Left renal pelvis (tissue), 4 donors: ENCODE measurements at places on chromosomes 5 and 9.

DNA sequence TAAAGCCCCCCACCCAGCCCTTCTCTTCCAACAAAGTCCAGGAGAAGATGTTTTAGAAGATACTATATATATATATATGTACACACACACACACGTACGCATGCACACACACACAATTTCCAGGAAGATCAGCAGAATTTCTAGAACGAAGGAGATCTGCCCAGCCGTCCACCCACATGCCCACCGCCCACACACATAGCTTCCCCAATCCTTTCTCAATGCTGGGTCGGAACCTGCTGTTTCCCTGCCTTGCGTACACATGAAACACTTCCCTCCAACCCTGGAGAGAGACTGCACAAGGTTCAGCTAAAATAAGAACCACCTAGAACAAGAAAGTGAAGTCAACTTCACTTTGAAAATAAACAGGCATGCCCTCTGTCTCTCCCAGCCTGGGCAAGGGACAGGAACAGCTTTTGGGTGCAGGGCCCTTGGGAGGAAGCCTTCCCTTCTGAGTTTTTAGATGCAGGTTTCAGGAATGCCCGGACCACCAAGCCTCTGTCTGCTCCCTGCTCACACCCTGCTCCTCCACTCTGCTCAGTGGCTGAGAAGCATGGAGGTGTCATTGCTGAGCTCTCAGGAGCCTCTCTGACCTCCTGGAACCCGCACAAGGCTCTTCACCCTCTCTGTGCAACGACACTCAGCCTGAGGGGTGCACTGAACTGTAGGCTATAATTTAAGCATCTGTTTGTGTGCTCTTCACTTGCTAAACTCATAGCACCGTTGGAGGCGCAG, 149.4 kb downstream of the C5orf15 start:
- DNase-seq = no peak

DNA sequence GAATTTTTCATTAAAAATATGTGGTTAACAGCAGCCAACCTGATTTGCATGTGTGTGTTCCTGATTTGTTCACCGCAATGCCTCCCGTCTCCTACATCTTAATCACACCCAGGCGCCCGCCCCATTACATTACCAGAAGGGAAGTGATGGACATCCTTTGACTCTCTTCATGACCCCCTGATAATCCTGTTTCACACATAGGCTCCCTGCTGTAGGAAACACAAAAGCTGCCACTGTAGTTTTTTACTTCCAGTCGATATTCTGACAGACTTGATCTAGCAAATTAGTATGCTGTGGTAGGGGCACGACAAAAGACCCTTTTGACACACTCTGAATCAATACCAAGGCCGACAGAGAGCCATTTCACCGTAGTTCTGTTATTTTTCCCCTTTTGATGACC, 287.8 kb upstream of the ISL1 start:
- DNase-seq = no peak

DNA sequence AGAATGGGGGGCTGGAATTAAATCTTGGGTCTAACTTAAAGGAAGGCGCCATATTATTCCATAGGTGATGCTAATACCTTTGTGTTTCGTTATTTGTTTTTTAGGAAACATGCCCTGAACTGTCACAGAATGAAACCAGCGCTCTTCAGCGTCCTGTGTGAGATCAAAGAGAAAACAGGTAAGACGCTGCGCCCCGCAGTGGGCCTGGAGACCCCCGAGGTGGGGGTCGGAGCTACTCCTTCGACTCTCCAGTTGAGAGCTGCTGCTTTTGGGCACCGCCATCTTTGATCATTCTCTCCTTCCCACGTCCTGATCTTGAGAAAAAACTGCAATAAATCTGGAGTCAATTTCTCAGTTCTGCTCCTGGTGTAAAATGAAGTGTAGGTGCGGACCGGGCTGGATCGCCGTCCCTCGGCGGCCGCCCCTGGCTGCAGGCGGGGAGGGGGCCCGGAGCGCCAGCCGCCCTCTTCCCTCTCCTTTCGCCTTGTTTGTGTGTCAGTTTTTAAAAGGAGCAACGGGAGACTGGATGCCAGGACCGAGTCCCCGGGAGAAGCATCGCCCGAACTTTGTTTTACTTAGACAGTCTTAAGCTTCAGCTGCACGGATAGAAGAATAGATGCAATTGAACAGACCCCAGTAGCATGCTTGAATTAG, 1.4 kb downstream of the PBX3 start:
- DNase-seq = no peak

DNA sequence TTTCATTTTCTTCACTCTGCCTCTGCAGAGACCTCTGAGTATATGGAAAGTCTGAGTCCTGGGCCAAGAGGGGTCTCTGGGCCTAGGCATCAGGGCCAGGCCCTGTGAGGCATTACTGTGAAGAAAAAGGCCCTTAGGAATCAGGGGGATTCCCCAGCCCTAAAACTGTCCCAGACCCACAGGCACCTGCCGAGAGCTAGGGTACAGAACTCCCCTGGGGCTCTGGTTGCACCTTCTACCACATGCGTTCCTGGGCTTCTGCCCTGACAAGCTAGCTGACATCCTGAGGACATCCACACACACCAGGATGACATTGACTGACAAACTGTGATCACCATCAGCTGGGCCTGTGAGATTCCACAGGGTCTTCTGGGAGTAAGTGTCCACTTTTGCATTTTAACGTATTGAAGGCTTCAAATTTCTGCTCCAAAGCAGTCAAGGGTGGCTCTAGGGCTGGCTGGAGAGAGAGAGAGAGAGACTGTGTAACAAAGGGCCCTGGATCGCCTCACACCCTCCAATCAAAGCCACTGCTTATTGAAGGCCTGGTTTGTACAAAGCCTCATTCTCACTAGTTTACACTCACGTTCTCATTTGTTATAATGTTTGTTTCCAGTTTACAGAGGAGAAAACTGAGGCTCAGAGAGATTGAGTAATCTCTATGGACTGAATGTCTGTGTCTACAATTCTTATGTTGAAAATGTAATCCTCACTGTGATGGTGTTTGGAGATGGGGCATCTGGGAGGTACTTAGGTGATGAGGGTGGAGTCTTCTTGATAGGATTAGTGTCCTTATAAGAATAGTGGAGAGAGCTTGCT, 45.1 kb downstream of the TGFBI start:
- no peak for DNase-seq

DNA sequence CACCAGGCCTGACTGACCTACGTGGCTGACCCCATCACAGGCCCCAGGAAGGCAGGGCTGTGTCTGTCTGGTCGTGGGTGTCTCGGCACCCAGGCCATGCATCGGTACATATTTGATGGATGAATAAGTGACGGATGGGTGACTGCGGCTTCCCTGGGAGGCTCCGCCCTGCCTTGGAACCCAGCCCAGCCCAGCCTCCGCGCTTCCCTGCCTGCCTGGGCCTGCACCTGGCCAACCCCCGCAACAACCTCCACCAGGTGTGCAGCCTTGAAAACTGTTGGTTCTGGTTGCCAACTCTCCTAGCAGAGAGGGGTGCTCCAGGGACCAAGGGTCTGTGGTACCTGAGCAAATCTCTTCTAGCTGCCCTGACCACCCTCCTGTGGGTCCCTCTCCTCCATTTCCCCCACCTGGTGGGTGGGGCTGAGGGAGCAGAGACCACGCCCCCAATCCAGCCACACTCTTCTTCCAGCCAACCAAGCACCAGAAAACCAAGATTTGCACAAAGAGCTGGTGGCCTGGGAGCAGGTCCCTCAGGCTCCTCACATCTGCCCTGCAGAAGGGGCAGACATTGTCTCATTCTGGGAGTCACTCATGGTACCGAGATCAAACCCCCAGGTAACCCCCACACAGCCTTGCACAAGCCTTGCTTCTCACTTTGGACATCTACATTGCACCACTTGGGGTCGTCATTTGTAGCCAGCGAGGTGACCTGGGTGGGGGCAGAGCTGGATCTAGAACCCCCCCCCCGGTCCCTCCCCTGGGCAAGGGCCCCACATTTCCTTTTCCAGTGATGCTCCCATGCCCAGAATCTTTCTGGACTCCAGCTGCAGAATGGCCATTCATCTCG, 100.6 kb upstream of the IER5L start:
- DNase-seq = no peak

- no peak for DNase-seq
Measured at GRCh38 chr5:177378884-177379883, 5.0 kb upstream of the SLC34A1 start.

DNA sequence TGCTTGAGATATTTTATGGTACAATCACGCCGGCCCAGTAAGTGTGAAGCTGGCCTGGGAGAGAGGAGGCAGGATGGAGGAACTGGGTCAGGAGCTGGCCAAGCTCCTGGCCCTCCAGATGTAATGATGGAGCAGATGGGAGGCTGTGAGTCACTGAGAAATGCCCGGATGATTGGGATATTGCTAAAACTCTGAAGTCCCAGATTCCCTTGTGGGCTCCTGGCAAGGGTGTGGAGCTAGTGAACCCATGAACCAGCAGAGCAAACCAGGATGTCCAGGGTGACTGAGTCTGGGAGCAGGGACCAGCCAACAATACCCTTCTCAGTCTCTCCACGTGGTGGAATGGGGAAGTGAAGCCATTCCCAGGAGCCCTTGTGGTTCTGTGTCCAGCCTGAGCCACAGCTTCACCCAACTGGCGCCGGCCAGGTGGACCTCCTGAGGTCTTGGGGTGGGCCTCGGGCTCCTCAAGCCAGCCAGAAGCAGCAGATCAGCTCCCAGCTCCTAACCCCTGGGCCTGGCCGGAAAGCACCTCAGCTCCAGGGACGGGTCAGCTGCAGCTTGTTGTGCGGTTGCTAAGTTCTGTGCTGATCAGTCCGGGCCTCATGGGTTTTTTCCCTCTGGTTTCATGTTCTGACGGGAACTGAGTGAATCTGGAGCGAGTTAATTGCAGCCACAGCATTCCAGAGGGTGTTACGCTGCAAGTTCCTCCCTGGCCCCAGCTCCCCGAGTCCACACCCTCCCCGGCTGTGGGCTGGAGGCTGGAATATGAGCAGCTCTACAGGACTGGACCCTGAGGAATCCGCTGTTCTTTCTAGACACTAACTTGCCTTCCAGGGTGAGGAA, 37.6 kb downstream of the DUSP1 start:
- DNase-seq = no peak

DNA sequence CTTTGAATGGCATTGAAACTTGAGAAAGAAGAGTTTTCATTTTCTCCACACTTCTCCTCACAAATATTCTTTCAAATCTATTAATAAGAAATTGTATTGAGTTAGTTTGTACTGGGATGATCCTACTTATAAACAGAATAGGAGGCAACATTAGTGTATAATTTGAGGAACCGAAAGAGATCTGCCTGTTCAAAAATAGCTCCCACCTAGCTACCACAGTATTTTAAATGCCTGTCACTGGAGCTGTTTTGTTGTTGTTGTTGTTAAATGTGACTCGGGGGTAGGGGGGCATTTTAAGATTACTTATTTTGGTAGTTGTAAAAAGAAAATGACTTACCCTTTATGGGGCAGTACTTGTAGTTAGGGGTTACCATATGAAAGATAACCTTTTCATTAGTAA, 20.1 kb upstream of the HAPLN1 start:
- DNase-seq = no peak

- no peak for DNase-seq
Measured at GRCh38 chr5:109964136-109964535, 274.4 kb downstream of the MAN2A1 start.

GRCh38 chr9:134947265-134947955, 29.7 kb upstream of the FCN1 start:
- DNase-seq = no peak

GRCh38 chr5:5437227-5438172, 15.0 kb downstream of the ICE1 start:
- DNase-seq = no peak

DNA sequence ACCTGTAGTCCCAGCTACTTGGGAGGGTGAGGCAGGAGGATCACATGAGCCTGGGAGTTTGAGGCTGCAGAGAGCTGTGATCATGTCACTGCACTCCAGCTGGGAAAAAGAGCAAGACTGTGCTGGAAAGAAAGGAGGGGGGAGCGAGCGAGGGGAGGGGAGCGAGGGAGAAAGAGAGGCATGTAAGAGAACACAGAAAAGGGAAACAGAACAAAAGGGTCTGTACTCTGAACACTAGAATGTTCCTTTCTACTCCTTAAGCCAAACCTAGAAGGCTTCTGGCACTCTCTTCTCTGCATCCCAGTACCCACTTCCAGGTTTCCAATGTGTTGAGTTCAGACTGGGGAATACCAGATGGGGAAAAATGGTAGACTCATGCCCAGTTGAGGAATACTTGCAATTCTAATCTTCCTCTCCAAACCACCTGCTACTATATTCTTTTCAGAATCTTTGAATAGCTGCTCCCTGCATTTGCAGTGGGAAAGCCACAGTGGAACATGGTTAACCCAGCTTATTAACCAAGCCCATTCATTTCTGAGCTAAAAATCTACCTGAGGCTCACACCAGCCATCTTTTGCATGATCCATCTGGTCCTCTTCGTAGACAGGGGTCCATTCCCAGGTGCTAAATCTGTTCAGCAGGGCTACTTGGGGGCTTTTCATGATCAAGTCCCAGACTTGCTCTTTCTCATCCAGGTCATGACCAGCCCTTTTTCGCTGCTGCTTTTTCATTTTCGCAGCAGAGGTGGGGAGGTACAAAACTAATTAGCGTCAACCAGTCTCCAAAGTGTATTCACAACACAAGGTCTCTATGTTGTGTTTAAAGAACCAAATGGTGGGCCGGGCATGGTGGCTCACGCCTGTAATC, 34.9 kb downstream of the SEMA4D start:
- DNase-seq = no peak

DNA sequence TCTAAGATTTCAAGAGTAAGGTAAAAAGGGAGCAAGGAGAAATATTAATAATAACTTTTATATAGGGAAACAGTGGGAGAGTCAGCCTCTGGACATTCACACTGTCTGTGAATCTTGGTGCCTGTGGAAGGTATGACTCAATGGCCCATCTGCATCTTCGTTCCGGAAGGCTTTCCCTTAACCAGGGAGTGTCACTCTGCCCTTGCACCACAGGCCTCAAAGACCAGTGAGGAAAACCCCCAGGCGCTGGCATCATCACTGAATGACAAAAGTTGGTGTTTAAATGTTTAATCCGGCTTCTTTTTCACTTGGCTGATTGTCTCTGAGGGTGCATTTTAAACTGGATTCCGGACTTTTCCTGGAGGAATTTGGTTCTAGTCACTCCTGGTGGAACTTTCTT, 522.4 kb upstream of the TLE4 start:
- no peak for DNase-seq

- DNase-seq = no peak
Measured at GRCh38 chr9:137470785-137471184, 11.7 kb upstream of the NSMF start.

DNA sequence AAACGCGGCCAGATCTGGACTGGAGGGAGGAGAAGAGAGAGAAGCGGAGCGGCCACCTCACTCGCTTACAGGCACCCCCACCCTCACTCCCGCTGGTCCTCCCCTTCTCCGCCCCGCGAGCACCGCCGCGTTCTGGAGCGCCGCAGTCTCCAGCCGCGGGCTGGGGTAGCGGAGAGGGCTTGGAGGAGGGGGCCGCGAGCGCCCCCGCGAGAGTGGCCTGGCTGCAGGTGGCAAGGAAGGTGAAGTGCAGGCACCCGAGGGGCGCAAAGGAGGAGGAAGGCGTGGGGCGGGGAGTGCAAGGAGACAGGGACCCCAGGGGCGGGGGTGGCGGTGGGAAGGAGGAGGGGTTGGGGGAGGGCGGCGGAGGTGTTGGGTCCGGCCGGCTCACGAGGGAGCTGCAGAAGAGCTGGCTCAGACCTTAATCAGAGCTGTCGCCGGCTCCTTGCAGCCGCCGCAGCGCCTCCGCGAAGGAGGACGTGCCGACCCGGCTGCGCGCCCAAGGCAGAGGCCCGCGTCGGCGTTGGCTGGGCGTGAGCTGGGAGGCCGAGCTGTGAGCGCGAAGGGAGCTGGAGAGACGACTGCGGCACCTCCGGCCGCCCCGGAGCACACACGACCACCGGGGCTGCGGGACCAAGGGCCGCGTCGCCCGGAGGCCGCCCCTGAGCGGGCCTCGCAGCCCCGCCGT, at the start of gene DMRT3:
Gene DMRT3 (plus strand): TSS at position 398 of the 685 bp plus-strand sequence. CDS start 347 bp downstream, outside the sequence.
- no peak for DNase-seq
